ENCODE measurements at places on chromosomes 5 and 9.

DNA sequence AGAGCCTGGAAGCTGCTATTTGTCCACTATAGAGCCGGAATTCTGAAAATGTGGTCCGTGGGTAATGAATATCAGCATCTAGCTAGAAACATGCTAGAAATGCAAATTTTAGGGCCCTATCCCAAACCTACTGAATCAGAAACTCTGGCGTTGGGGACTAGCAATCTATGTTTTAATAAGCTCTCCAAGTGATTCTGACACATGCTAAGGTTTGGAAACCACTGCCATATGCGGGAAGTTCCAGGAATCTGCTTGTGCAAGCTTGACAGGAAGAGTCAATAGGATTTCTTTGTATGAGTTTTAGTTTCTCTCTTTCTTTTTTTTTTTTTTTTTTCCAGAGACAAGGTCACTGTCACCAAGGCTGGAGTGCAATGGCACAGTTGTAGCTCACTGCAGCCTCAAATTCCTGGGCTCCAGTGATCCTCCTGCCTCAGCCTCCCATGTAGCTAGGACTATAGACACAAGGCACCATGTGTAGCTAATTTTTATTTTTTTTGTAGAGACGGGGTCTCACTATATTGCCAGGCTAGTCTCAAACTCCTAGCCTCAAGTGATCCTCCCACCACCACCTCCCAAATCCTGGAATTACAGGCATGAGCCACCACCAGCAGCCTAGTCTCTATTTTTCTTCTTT, 26.4 kb upstream of the CARNMT1 start:
- no peak for DNase-seq

DNA sequence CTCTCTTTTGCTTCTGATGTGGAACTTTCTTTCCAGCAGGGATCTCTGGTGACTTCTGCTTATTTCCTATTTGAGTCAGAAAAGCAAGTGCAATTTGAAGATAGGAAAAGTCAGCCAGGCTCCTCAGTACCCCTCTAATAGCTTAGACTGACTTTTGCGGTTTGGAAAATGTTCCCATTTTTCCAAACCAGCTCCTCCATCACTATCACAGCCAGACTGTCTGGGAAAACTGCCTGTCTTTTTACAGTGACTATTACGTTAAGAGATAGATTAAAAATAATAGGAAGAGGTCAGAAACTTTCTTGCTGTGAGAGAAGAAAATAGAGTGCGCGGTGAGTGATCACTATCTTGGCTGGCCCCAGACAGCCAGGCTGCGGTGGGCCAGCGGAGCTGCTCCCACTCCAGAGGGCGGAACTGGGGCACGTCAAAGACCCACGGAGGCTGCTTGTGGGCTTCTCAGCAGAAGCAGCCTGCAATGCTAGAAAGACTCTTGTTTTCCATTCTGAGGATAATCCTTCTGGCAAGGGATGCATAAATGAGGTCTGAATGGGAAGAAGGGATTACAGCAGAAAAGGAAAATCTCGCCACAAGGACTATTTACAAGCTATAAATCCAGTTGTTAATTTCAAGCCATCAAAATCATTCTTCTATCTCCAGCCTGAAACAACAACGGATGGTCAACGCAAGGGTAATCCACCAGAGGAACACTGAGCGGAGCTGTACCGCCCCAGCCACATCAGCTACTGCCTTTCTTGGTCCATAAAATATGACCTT, 151.0 kb upstream of the MSX2 start:
- no peak for DNase-seq

GRCh38 chr5:133267601-133268000, 215.8 kb downstream of the HSPA4 start:
- DNase-seq = no peak

DNA sequence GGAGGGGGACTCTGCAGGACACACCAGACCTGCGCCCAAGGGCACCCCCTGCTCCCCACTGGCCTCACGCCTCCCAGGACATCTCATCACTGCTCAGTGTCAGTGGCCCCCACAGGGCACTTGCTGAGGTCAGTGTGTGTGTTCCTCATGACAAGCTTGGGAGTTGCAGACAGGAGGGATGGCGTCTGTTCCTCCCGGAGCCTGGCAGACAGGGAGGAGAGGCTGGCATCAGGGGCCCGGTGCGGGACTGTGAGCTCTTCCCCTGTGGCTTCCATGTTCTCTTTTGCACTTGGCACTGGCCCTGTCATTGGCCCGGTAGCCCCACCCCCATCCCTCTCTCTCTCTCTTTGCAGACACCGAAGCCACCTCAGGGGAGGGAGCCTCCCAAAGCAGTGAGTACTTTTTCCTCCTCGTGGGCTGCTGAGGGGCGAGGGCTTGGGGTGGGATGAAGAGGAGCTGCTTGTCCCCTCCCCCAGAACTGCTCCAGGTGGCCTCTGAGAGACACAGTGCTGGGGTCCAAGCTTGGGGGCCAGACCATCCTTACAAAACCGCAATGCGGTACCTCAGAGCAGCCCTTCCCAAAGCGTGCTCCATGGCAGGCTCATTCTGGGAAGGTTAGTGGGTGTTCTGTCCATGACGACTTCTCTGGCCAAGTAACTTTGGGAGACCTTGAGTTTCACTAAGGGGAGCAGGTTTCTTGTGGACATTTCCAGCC, 75.7 kb downstream of the AMBP start:
- DNase-seq = no peak

DNA sequence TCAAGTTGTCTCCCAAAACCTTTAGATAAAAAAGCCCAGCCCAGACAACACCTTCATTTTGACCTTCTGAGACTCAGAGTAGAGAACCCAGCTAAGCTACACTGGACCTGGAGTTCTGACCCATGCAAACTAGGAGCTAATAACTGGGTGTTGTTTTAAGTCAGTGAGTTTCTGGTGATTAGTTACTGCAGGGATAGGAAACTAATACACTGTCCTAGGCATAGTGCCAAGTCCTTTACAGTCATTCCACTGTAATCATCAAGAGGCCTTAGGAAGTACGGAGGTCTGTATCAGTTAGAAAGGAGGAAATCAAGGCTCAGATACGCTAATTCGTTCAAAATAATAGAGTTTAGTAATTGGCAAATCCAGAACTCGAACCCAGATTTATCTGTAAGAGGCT, 197.9 kb downstream of the KCTD16 start:
- DNase-seq = no peak

GRCh38 chr5:17075236-17075635, 139.1 kb upstream of the MYO10 start:
- DNase-seq = no peak

DNA sequence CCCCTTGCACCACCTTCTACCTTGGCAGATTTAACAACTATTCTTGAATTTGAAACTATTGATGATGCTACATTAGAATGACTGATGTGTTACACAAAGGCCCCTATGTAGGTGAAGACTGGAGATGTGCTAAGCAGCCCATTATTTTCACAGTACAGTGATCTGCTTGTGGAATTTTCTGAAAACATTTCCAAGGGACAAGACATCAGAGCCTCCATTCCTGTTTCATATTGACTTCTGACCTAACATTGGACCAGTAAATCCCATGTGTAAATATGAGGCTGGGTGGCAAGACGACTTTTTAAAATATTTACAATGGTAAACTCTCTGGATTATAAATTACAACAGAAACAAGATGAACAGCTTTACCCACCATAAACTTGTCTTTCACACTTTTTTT, 265.8 kb upstream of the EFNA5 start:
- no peak for DNase-seq

GRCh38 chr5:10438301-10438700, 3.4 kb upstream of the ROPN1L start:
- no peak for DNase-seq

GRCh38 chr5:64900618-64901017, 131.9 kb downstream of the CWC27 start:
- no peak for DNase-seq

DNA sequence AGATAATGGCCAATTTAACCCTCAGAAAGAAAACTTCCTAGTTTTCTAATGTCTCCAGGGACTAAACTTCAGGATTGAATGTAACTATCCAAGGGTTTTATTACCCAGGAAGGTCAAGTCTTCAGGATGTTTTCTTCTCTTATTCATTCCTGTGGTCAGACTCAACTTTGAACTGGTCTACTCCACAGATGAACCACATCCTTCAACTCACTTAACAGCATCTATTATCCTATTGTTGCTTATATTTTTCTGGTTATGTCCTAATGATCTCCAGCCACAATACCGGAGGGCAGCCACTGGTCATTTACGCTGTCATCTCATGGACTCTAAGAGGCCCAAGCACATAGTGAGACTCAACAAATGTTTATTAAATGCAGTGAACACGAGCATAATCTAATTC, 47.2 kb upstream of the LIFR start:
- DNase-seq = no peak

DNA sequence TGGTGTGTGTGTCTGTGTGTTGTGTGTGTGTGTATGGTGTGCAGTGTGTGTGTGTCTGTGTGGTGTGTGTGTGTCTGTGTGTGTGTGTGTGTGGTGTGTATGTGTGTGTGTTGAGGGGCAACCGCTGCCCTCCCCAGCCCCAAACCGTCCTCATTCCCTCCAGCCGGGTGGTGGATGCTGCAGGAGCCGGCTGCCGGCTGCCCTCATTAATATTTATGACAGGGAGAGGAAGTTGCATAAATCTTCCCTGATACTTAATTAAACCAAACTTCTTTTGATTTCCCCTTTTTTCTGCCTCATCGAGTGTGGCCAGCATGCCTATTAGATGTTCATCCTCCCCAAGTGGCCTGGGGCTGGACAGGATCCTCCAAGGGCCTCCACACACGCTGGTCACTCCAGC, 121.4 kb upstream of the MVB12B start:
- DNase-seq = no peak

DNA sequence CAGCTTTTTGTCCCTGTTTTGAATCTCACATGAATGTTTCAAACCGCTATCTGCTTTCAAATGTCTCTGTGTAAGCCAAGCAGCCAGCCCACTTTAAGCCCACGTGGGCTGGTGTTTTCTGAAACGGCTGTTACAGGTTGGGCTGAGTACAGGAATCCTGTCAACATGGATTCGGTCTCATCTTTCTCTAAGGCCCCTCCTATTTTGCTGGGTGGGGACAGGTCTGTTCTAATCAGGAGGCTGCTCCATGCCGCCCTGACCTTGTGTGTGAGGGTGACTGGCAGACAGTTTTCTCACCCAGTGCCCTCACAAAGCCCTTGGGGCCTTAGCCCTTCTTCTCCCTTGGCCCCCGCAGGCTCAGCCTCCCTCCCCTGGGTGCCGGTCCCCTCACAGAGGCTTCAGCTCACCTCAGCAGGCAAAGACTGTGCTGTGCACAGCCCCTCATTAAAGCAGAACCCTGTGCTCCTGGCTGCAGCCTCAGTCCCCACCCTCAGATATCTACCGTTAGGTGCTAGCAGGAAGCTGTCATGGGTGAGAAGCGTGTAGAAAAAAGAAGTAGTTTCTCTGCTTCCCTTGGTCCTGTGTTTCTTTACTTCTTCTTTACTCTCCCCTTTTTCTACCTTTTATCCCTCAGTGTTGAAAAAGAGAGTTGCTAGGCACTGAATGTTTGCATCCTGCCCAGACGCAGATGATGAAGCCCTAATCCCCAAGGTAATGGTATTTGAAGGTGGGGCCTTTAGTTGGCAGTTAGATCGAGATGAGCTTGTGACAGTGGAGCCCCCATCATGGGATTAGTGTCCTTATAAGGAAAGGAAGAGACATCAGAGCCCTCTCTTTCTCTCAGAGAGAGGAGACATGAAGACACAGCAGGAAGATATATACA, 205.7 kb downstream of the ADAMTS12 start:
- DNase-seq = no peak

DNA sequence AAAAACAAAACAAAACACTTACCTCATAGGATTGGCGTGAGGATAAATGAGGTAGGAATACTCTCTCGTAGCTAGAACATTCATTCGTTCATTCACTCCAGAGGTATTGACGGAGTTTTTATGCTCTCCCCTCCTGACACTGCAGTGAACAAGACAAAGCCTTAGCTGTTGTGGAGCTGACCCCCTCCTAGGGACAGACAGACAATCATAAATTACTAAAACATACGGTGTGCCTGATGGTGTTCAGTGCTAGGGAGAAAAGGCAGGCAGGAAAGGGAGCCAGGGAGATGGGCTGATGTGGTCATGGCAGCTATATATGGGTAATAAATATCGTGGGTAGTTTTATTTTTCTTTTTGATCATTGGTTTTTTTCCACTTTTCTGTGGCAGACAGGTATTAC, 5.7 kb upstream of the BRD3 start:
- DNase-seq = no peak

DNA sequence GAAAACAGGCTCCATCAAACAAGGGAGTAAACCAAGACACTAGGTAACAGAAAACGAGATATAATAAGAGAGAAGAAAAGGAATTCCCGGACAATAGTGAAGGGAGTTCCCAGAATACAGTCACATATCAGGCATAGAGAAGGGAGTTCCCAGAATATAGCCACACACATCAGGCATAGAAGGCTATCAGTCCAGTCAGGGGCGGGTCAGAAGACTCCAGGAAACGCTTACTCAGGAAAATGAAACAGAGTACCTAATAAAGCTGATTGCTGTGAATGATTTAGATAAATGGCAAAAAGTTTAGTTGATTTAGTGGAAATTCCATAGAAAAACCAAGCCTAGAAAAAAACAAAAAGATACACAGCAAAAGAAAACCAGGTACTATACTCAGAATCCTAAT, 4.9 kb downstream of the TOMM5 start:
- DNase-seq = no peak

DNA sequence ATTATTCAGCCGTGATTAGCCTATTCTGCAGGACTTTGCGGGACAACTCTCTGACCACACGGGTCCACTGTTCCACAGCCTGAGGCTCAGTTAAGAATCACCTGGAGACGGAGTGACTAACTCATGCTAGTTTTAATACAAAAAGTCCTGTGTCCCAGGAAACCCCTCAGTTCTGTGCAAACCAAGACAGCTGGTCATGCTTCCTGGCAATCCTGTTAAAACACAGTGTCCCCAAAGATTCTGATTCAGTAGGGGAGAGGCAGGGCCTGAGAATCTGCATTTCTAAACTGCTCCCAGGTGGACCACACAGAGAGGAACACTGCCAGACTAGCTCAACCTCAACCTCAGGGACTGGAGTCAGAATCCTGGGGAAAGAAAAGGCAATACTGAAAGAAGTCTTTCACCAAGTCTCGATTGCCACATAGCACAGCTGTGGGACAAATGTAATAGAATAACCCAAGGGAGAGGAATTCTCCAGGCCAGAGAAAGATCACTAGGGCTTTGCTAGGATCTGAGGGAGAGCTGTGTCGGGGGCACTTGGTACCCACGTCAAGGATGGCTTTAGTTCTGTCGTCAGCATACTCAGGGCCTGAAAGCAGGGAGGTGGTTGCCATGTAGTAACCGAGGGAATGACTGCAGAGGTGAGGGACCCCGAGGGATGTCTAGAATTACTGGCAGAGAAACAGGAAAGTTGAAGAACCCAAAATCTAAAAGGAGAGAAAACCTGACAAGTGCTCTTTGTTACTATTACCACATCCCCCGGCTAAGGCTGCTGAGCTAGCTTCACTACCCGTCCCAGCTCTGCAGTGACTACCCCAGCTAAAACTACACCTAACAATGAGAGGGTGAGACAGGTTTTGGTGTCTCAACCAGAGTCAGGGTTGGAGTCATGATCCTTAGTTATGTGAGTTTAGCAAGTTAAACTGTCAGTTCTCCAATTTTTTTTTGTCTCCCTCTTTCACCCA, 8.6 kb downstream of the SUSD1 start:
- no peak for DNase-seq
